ENCODE measurements at places on chromosomes 16 and 17.

GRCh38 chr17:78745407-78746088 lies 36.5 kb downstream of the CYTH1 start:
- DNase-seq: peak; percentile 38

DNA sequence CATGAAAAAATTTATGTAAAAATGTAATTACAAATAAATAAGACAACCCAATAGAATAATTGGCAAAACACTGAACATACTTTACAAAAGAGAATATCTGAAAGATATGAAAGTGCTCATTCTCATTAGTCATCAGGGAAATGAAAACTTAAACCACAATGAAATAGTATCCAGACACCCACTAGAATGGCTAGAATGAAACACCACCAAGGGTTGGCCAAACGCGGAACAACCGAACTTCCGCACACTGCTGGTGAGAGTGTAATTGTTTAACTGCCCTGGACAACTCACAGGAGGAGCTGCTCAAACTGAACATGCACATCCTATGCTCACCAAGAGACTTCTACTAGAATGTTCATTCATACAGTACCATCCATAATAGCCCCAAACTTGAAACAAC lies 5.8 kb upstream of the ZDHHC7 start:
- DNase-seq: no peak

GRCh38 chr17:29409963-29410362 lies 19.8 kb downstream of the TAOK1 start:
- no peak for DNase-seq

- no peak for DNase-seq
Observed at GRCh38 chr17:76569607-76570279, 15.9 kb downstream of the ST6GALNAC2 start.

DNA sequence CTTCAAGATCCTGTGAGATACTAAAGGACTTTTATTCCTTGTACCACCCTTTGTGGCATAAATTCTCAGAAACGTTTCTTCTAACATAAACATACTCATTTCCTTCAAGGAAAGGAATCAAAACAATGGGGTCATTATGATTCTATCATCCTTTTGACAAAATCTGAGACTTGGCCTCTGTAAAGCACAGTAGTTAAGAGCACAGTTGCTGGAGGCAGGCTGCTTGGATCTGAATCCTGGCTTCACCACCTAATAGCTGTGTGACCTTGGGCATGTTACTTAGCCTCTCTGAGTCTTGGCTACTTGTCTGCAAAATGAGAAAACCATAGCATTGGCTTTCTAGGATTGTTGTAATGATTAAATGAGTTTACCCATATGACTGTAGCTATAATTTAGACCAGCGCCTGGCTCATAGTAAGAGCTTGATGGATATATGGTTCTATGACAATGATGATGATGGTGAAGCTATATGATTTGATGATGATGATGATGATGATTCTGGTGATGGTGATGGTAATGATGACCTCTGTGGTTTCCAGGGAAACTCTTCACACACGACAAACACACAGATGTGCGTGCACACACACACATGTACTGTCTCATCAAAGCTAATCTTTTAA lies 6.1 kb upstream of the KRT31 start:
- DNase-seq: no peak

DNA sequence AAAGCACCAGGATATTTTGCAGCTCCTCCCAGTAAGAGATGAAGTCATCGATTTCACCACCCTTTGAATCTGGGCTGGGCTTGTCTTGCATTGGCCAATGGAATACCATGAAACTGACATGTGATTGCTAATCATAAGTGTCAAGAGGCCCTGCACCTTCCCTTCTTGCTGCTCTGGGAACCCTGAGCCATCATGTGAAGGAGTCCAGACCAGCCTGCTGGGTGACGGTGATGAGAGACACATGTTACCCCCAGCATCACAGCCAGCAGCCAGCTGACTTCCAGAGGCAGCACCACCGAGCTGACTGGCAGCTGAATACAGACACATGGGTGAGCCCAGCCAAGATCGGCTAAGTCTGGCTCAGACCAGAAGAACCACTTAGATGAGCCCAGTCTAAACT lies 43.6 kb upstream of the CACNG4 start:
- no peak for DNase-seq

- peak; percentile 59 for DNase-seq
Observed at GRCh38 chr16:21708533-21709115, 44.9 kb downstream of the OTOA start.
